ENCODE measurements at places on chromosomes 4 and X.

- no peak for DNase-seq
These were observed 130.2 kb upstream of the MID1 start for GRCh38 chrX:10750581-10750980.

DNA sequence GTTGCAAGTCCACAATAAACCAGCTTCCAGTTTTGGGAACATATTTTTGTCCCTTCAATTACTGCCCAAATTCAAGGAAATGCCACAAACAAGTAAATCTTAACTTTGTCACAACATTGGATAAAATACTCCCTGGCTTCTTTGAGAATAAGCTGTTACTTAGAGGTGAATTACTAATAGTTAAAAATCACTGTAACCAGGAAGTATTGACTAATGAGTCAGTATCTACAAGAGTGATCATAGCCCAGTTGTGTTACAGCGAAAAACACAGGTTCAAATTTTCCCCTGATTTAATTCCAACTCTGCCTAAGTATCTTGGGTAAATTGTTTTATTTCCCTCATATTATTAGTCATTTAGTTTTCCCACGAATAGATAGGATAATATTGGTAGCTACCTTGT lies 291.2 kb upstream of the PPARGC1A start:
- DNase-seq, result no peak

DNA sequence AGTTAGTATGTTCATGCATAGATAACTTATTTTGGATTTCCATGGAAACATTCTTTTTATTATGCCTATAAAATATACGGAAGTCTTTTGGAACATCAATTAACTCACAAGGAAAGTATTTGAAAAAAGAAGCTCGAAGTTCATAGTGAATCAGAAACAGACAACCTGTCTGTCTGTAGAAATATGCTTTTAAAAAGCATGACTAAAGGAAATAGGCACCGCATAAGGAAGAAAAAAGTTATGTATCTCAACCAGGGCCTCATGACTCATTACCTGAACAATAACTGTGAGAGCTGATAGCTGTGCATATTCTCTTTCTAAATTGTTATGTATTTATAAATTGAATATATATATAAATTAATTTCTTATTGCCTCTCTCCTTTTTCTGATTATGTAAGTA lies 324.1 kb downstream of the TLL1 start:
- no peak for DNase-seq

- DNase-seq, result no peak
These were observed 139.9 kb upstream of the ETNPPL start for GRCh38 chr4:108902769-108903168.

DNA sequence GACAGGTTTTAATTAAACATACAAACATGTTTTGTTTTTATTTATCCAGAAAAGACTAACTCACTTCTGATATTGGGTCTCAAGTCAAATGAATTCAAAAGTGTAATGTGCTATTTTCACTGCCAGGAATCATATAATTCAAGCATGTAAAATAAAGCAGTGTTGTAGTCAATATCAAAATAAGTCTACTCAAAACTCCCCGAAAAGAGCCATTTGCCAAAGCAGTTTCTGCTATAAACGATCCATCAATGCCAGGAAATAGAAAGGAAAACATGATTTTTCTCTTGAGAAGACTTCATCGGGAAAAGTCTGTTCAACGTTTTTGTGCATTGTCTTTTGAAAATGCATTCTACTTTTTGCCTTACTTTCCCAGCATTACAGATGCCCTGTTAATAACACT lies 633.3 kb downstream of the FAT4 start:
- no peak for DNase-seq

DNA sequence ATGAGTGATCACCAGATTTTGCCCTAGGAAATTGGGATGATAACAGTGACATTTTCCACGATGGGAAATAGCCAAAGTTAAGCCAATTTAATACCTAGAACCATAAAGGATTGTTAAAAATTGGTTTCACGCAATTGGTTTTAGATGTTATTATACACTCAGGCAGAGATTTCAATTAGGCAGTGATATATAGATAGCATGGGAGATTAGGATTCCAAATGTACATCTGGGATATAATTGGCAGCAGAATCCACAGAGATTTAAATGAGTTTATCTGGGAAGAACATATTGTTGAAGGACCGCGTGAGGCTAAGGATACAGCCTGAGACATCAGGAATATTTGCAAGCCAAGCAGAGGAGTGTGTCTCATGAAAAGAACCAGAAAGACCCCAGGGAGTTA lies 351.6 kb downstream of the GPM6A start:
- DNase-seq, result no peak

GRCh38 chr4:102687982-102688433 lies 72.8 kb downstream of the MANBA start:
- no peak for DNase-seq

GRCh38 chr4:127555106-127555505 lies 77.7 kb upstream of the INTU start:
- no peak for DNase-seq

DNA sequence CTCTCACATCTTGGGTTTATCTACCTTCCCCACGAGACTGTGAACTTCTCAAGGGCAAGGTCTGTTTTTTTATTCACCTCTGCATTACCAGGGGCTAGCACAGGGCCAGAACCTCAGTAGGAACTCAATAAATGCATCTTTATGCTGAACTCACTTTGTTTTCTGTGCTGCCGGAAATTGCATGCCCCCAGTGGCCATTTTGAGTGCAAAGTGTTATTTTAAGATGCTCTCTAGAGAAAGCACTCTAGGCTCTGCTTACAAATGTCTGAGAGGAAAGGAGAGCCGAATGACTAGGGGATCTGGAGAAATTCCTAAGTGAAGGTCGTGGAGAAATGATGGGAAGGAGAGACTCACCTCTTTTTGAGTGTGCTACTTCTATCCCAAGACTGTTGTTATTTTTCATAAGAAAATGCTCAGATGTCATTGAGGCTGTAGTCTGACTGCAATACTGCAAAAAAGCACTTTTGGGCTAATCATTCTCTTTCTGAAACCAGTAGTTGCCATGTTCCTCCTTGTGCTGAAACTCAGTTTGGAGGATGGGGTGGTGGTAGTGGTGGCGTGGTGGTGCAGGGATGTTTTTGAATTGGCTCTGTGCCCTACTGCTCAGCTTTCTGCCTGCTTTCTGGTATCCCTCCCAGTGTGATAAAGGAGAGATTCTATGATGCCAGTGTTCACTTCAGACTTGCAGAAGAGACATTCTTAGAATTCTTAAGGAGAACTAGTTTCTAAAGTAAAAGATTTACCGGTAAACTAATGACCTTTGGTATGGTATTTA lies 41.3 kb downstream of the DOCK11 start:
- peak; percentile 27 for DNase-seq

GRCh38 chr4:161010227-161010626 lies 1153.6 kb downstream of the FSTL5 start:
- DNase-seq, result no peak

GRCh38 chr4:48604041-48604440 lies 114.0 kb downstream of the ZAR1 start:
- no peak for DNase-seq

DNA sequence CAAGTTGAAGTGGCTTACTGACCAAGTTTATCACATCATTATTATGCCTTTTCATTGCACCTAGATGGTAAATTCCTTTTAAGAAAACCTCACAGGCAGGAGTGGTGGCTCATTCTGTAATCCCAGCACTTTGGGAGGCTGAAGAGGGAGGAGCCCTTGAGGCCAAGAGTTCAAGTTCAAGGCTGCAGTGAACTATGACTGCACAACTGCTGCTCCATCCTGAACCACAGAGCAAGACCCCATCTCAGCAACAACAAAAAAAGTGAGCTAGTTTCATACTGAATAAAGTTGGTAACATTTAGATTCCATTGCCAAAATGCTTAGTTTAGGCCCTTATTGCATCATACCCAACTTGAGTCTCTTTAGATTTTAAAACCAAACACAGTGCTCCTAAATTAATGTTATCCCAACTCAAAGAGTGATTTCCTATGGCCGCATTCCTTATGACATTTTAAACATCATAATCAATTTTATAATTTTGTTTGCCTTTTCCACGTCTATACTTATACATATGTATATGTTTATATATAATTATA lies 36.0 kb downstream of the PDS5A start:
- DNase-seq, result no peak

- DNase-seq, result no peak
These were observed 207.4 kb upstream of the JADE1 start for GRCh38 chr4:128601991-128602695.

DNA sequence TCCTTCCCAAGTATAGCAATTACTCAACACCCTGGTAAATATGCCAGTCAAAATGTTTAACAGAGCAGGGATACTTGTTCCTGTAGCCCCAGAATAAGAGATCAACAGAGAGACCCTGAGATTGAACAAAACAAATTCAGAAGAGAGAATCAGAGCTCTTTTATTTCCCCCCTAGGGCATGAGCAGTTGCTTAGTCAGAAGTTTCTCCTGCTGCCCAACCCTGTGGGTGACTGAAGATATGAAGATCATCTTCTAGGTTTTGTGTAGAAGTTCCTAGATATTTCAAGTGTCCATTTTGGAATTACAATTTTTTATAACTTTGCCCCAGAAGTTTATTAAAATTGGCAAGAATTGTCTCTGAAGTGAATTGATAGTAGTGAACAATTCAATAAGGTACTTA lies 59.1 kb upstream of the RXFP1 start:
- no peak for DNase-seq

DNA sequence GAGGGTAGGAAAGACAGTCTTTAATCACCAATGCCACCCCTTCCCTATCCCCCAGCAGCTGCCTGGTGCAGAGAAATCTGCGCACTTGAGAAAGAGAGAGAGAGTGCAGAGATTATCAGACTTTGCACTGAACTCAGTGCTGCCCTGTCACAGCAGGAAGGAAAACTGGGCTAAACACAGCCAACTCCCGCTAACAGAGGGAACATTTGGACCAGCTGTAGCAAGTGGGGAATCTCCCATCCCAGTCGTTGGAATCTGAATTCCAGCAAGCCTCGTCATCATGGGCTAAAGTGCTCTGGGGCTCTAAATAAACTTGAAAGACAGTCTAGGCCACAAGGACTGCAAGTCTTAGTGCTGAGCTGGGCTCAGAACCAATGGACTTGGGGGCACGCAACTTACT lies 168.7 kb downstream of the DLG3 start:
- DNase-seq, result no peak

DNA sequence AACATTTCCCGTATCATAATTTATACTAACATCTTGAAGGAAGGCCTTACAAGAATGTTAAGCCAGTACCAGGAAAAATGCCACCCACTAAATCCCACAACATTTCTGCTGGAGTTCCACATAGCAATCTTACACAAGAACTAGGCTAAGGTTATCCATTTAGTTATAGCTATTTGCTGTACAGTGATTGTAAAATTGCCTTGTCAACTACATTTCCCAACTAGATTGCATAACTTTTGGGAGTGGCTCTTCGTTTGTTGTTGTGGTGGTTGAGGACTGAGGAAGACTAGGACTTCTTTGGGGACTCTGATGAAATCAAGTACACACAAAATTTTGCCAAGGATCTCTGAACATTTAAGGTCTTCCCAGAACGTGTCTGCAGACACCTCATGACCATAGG lies 8.0 kb downstream of the IBSP start:
- DNase-seq, result no peak

- DNase-seq, result no peak
These were observed 39.5 kb downstream of the NEIL3 start for GRCh38 chr4:177349191-177349590.

DNA sequence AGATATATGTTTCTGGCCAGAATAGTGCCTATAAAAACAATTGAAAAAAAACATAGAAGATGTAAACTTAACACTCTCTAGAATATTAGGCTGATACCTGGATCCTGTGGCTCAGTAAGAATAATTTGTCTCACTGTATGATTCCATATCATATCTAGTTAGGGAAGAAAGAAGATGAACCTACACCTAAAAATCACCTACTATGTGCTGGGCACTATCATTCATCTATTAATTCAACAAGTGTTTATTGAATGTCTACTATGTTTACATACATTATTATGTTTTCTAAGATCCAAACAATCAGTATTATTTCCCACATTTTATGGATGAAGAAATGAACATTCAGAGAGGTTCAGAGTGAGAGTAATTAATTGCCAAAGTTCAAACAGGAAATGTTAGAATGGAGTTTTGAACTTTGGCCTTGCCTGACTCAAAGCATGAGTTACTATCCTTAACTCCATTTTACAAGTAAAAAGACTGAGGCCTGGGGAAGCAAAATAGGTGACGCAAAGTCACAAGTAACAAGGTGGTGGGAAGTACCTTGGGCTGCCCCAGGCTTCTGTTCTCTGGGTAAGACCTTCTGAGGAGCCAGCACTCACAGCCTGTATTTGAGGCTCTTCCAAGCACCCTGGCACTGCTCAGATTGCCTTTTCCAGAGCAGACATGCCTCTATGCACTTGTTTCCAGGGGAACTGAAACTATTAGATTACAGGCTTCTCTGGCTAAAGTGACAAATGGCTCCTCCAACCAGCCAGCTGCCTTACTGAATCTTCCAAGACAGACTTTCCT lies 111.1 kb upstream of the ACSL4 start:
- DNase-seq, result peak; percentile 7

- DNase-seq, result no peak
These were observed 198.3 kb downstream of the STIM2 start for GRCh38 chr4:27058819-27059406.

- DNase-seq, result no peak
These were observed 64.8 kb upstream of the HELT start for GRCh38 chr4:184953421-184953945.

DNA sequence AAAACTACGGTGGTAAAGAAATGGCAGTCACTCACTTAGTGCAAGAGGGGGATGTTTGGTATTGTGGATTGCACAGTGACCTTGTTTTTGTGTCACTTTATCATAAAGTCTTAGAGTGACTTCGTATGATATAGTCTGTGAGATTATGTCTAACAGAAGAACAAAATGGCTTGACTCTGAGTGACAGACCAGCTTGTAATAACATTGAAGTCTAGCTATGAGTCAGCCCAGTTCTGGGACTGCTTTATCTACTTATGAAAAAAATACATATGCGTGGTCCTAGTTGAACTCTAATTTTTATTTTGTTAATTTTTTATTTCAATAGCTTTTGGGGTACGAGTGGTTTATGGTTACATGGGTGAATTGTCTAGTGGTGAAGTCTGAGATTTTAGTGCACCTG lies 20.0 kb downstream of the DCLK2 start:
- no peak for DNase-seq

DNA sequence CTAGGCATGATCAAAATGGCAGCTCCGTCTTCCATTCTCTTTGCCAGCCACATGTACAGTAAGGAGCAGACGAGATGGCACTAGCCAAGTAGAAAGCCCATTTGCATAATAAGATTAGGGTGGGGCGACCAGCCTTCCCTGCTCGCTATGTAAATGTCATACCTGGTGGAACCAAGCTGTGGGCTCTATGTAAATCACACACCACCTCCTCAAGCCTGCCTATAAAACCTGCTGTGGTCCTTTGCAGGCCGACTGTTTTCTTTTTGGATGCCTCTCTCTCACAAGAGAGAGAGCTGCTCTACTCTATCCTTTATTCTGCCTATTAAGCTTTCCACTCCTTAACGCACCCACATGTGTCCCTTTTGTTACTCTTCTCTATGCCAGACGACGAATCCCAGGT lies 1472.7 kb downstream of the ARAP2 start:
- DNase-seq, result no peak

GRCh38 chr4:78653655-78654054 lies 102.1 kb downstream of the ANXA3 start:
- no peak for DNase-seq

- no peak for DNase-seq
These were observed 475.5 kb upstream of the ADGRL3 start for GRCh38 chr4:60724623-60725022.

All from RPMI8226 (cell line).